ENCODE measurements at places on chromosomes 4 and X. TPM values are rescaled to one million over a fixed set of nuclear protein-coding genes. Genes with fewer than 3 reads are reported as not detected.

DNA sequence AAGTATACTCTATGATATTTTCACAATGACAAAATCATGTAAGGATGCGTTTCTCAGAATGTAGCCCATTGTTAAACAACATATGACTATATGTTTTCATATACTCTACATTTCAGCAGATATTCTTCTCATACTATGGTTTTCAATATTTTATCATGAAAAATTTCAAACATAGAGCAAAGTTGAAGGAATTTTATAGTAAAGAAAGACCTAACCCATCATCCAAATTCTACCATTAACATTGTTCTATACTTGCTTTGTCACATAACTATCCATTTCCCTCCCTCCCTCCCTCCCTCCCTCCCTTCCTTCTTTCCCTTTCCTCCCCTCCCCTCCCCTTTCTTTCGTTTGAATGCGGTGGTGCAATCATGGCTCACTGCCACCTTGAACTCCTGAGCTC, 109.4 kb downstream of the FHIP1A start:
- no peaks in the 10 kb centered on the region for H3K36me3 ChIP-seq
- no peak for DNase-seq
- H3K4me3 ChIP-seq, result no peak overlapping the region
- H3K27ac ChIP-seq, result no peak overlapping the region
- no peaks in the 10 kb centered on the region for H3K27me3 ChIP-seq

DNA sequence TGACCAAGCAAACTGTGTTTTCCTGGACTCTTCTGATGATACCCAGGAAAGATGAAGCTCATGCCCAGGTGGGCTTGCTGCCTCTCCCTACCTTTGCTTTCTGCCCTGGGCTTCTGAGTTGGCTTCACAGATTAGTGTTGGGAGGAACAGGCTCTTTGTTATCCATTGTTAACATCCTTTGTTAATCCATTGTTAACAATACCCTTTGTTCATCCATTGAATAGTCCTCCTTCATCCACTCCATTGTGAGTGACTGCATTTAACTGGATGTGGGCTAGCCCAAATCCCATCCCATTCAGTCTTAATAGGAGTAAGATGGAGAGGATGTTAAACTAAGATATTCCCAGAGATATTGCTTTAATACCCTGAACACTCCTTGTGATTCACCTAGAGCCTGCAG, 199.0 kb upstream of the LNX1 start:
- H3K36me3 ChIP-seq, result no peaks in the 10 kb centered on the region
- no peak for DNase-seq
- no peaks in the 10 kb centered on the region for H3K27me3 ChIP-seq
- H3K4me3 ChIP-seq, result no peak overlapping the region

DNA sequence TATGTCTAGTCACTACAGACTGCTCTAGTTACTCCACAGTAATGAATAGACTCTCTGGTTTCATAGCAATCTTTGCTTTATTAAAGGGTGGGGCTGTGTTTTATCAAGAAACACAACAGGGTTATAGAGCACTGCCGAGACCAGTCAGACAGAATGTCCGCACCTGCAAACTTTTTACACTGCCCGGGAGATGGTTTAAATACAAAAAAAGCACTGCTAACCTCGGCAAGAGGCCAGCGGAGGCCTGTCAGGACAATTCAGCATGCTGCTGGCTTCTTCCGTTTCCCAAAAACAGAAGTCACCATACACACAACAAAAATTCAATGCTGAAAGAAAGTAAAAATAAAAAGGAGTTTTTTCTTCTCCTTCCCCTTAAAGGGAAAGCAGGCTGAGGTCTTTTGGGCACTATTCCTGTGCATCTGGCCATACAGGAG, 67.4 kb downstream of the IRF2 start:
- peak overlapping the region; percentile 55 for H3K27ac ChIP-seq
- DNase-seq, result no peak
- H3K4me1 ChIP-seq, result peaks cover 15% of the 10 kb centered on the region
- no peak overlapping the region for H3K4me3 ChIP-seq
- H3K36me3 ChIP-seq, result peaks cover 36% of the 10 kb centered on the region
- H3K27me3 ChIP-seq, result no peaks in the 10 kb centered on the region

GRCh38 chr4:77232653-77233052, 75.6 kb downstream of the CCNG2 start:
- no peaks in the 10 kb centered on the region for H3K27me3 ChIP-seq
- no peak overlapping the region for H3K27ac ChIP-seq
- H3K36me3 ChIP-seq, result no peaks in the 10 kb centered on the region
- no peaks in the 10 kb centered on the region for H3K4me1 ChIP-seq
- no peak for DNase-seq
- H3K4me3 ChIP-seq, result no peak overlapping the region

DNA sequence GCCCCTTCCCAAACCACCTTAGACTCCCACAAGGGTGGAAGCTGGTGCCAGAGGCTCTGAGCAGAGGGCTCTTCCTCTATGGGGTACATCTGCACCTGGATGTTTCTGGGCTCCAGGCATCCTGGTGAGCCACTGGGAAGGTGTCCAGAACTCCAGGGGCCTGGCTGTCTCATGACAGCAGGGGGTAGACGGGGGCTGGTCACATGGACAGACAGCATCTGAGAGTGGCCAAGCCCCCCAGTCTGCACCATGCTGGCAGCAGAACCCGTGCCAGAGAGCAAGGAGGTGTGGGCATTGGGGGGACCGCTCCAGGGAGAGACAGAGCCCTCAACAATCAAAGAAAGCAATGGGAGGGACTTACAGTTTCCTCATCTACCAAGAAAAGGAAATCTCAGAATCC, 39.5 kb downstream of the ZFYVE28 start:
- H3K4me1 ChIP-seq, result no peaks in the 10 kb centered on the region
- H3K4me3 ChIP-seq, result no peak overlapping the region
- DNase-seq, result no peak

DNA sequence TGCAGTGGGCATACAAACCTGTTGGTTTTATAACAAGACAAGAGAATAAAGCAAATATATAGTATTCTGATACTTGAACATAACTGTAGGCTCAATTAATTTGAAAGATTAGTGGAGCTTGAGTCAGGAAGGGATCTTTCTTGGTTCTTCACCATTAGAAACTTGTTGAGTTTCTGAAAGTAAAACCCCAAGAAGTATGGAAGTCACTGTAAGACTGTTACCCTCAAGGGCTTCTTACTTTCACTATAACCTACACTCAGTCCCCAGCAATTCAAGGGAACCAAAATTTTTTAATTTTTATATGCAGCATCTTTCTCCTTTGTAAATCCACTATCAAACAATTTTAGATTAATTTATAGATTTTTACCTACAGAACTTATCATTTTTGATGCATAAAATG, 2019.2 kb upstream of the ADGRL3 start:
- no peaks in the 10 kb centered on the region for H3K27me3 ChIP-seq
- H3K36me3 ChIP-seq, result no peaks in the 10 kb centered on the region
- no peaks in the 10 kb centered on the region for H3K4me1 ChIP-seq

- no peak overlapping the region for H3K4me3 ChIP-seq
- H3K27ac ChIP-seq, result no peak overlapping the region
- H3K4me1 ChIP-seq, result no peaks in the 10 kb centered on the region
Measured at GRCh38 chr4:92021788-92022187, 282.0 kb upstream of the GRID2 start.

GRCh38 chrX:87265518-87265917, 252.1 kb upstream of the KLHL4 start:
- H3K36me3 ChIP-seq, result no peaks in the 10 kb centered on the region
- H3K4me3 ChIP-seq, result no peak overlapping the region
- no peak overlapping the region for H3K27ac ChIP-seq
- no peak for DNase-seq
- H3K27me3 ChIP-seq, result no peaks in the 10 kb centered on the region

DNA sequence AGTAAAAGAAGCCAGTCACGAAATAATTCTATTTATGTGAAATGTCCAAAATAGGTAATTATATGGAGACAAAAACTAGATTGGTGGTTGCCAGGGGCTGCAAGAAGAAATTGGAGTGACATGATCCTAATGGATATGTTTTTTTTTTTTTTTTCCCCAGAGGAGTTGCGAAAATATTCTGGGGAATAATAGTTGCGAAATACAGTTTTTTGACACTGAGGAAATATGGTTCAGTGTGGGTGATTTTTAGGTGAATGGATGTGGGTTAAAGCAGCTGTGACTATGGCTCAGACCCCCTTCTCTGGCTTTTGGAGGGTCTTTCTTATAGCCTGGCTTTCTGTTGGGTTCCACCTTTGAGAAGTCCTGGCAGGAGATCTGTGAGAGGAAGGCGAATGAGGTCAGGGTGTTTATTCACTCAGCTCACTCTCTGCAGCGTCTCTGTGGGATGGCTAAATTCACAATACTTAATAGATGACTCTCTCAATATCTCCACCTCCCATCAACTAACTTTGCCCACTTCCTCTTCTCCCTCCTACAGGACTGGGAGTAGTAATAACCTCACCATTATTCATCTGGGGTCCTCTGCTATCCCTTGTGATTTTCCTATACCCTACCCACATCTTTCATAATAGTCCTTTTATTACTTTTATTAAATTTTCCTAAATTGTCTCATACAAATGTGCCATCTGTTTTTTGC, 15.3 kb upstream of the RAB9B start:
- no peaks in the 10 kb centered on the region for H3K4me1 ChIP-seq
- peaks cover 3% of the 10 kb centered on the region for H3K27me3 ChIP-seq
- no peak overlapping the region for H3K27ac ChIP-seq
- no peak overlapping the region for H3K4me3 ChIP-seq
- H3K36me3 ChIP-seq, result no peaks in the 10 kb centered on the region

DNA sequence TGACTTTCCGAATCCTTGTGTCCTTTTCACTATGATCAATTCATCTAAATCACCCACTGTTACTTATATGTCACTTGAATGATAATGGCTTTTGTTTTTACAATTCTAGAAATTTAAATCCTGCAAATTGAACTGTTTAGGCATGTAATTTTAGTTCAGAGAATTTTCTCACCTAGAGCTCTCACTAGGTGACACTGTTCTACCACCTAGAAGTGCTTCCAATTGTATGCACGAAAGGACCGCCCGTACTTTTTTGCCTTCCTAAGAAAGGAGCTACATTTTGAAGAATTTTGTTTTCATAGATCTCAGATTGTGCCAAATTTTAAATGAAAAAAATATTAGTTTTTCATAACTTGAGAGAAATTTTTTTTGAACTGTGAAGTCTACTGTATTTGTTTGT, 481.6 kb upstream of the FSTL5 start:
- no peak overlapping the region for H3K4me3 ChIP-seq
- DNase-seq, result no peak
- H3K27me3 ChIP-seq, result no peaks in the 10 kb centered on the region
- no peaks in the 10 kb centered on the region for H3K36me3 ChIP-seq

DNA sequence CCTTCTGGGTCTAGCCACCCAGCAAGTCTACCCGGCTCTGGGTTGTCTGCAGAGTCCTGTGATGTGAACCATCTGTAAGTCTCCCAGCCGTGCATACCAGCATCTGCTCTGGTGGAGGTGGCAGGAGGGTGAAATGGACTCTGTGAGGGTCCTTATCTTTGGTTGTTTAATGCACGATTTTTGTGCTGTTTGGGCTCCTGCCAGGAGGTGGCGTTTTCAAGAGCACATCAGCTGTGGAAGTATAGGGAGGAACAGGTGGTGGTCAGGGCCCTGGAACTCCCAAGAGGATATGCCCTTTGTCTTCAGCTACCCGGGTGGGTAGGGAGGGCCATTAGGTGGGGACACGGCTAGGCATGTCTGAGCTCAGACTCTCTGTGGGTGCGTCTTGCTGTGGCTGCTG, 66.5 kb upstream of the ZFP42 start:
- DNase-seq, result no peak
- H3K36me3 ChIP-seq, result no peaks in the 10 kb centered on the region
- no peak overlapping the region for H3K27ac ChIP-seq
- no peaks in the 10 kb centered on the region for H3K4me1 ChIP-seq
- no peaks in the 10 kb centered on the region for H3K27me3 ChIP-seq

- no peak overlapping the region for H3K27ac ChIP-seq
- H3K27me3 ChIP-seq, result no peaks in the 10 kb centered on the region
- H3K36me3 ChIP-seq, result no peaks in the 10 kb centered on the region
- no peaks in the 10 kb centered on the region for H3K4me1 ChIP-seq
Measured at GRCh38 chr4:140641789-140642439, 73.2 kb upstream of the UCP1 start.

- H3K27me3 ChIP-seq, result no peaks in the 10 kb centered on the region
- no peaks in the 10 kb centered on the region for H3K36me3 ChIP-seq
- no peak for DNase-seq
Measured at GRCh38 chr4:24114919-24115500, 225.2 kb upstream of the PPARGC1A start.

GRCh38 chrX:121322159-121322558, 274.7 kb downstream of the GLUD2 start:
- H3K4me1 ChIP-seq, result no peaks in the 10 kb centered on the region
- no peaks in the 10 kb centered on the region for H3K36me3 ChIP-seq
- H3K4me3 ChIP-seq, result no peak overlapping the region

GRCh38 chrX:100995469-100995868, 26.0 kb downstream of the ARL13A start:
- no peaks in the 10 kb centered on the region for H3K4me1 ChIP-seq
- H3K36me3 ChIP-seq, result no peaks in the 10 kb centered on the region
- H3K27me3 ChIP-seq, result no peaks in the 10 kb centered on the region

DNA sequence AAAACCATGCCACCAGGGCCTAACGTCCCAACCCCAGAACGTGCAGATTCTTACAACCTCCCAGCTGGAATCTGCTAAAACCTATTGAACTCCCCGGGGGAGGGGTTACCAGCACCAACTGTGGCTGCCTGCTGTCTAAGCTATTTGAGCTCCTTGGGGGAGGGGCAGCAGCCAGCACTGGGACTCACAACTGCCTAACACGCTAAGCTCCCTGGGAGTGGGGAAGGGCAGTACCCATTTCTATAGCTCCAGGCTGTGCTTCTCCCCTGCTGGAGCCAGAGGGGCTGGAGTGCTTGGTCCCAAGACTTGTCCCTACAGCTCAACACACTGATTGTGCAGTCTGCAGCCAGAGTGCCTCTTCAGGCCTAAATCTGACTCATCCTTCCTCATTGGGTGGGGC, 459.8 kb upstream of the FGF16 start:
- H3K4me1 ChIP-seq, result no peaks in the 10 kb centered on the region
- no peak overlapping the region for H3K27ac ChIP-seq
- no peak for DNase-seq
- H3K27me3 ChIP-seq, result no peaks in the 10 kb centered on the region

DNA sequence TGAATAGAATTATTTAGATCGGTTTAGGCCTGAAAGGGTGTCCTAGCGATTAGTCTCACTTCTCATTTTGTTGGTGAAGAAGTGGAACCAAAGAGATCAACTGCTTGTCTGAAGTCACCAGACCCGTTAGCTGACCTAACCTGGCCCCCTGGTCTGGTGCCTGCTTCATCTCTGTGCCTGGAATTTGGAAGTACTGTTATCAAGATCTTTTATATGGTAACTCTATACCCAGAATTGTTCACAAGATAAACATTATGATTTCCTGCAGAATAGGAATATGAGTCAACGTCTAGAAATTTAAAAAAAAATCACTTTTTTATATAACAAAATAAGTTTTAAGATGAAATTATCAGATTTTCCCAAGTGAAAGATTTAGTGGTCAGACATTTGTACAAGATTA, 37.2 kb downstream of the LRP2BP start:
- H3K36me3 ChIP-seq, result no peaks in the 10 kb centered on the region
- DNase-seq, result no peak
- no peak overlapping the region for H3K27ac ChIP-seq
- H3K4me3 ChIP-seq, result no peak overlapping the region

- no peaks in the 10 kb centered on the region for H3K36me3 ChIP-seq
- H3K4me3 ChIP-seq, result no peak overlapping the region
- no peaks in the 10 kb centered on the region for H3K4me1 ChIP-seq
- no peaks in the 10 kb centered on the region for H3K27me3 ChIP-seq
Measured at GRCh38 chr4:146072376-146072775, 103.1 kb upstream of the LSM6 start.

The HEPH gene
- total RNA-seq, result 147 TPM

The PPP2R2C gene
- total RNA-seq, result 2.8 TPM

The PPP4R3C gene
- total RNA-seq, result not detected

The FGF5 gene
- 6.2 TPM for total RNA-seq

The XAGE1B gene
- not detected for total RNA-seq

The GLUD2 gene
- 1.8 TPM for total RNA-seq

The LEF1 gene
- total RNA-seq, result 3.1 TPM

The CXorf58 gene
- total RNA-seq, result not detected
